Right kidney (tissue), 9 donors: ENCODE measurements at places on chromosomes 3 and 15.
A peak's percentile ranks its signal among the peaks of the same experiment; 100 is the strongest.

GRCh38 chr15:54839379-54839778 is 357.4 kb downstream of the RSL24D1 start:
- DNase-seq, result no peak

DNA sequence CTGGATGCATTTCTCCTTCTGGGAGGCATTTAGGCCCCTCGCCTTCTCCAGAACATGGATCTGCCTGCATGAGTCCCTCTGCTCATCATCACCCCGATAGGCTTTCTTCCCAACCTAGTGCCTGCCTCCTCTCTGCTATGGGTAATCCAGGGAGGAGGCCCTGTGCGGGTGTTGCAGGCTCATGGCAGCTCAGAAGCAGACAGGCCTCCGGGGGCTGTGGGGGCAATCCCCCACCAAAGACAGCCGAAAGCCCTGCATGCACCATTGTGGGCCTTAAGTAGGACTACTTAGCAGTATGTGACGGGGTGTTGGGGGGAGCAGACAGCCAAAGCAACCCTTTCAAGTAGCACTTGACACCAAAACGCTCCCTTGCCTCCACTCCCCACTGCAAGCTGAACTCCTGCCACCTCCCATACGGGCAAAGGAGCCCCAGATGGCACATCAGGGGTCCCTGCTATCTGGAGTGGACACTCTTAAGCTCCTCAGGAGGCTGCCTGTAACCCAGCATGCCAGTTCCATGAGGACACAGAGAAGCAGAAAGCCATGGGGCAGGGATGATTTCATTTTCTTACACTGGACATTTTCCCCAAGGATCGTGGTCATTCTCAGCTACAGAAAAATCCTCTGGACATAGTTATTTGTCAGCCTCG is 98.8 kb upstream of the HACD2 start:
- DNase-seq, result no peak

DNA sequence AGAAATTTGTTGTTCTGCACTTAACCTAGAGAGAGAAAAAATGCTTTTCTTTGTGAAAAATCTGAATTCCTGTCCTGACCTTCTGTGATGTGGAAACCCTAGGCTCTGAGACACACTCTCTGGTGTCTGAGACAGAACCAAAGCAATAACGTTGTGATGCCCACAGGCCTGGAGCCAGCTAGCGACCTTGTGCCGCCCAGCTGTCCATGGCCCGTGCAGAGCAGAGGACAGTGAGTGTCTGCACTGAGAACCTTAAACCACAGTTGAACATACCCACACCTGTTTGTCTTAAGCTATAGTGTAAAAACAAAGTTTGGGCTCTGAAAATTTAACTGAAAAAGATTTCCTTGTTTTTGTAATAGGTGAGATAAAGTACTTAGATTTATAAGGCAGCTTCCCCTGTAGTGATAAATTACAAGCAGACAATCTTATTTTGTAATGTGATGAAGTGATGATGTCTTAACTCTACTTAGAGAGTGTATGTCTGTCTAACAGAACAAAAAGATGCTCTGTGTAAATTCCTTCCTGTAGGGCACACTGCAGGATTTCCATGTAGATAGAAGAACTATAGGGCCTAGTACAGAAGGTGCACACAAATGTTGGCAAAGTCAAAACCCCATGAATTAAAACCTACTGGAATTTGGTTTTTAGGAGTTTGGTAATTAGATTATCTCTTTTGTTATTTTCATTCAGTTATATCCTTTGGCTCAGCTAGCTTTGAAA is 62.7 kb downstream of the SNRK start:
- DNase-seq, result no peak

DNA sequence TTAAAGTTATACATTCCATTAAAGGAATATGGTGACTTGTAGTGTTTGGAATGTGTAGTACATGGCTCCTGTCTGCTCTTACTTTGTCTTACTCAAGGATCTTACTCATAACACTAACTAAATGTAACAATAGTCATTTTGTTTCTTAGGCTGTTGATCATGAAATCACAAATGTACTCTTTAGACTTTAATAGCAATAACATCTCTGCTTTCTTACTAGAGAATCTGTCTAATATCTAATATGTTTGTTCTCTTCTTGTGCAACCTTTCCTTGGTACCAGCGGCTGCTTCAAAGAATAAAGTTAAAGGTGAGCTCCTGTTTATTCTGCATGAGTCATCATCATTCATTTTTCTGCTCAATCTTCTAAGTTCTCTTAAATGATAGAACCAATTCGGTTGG is 767.5 kb downstream of the CADM2 start:
- DNase-seq, result no peak

DNA sequence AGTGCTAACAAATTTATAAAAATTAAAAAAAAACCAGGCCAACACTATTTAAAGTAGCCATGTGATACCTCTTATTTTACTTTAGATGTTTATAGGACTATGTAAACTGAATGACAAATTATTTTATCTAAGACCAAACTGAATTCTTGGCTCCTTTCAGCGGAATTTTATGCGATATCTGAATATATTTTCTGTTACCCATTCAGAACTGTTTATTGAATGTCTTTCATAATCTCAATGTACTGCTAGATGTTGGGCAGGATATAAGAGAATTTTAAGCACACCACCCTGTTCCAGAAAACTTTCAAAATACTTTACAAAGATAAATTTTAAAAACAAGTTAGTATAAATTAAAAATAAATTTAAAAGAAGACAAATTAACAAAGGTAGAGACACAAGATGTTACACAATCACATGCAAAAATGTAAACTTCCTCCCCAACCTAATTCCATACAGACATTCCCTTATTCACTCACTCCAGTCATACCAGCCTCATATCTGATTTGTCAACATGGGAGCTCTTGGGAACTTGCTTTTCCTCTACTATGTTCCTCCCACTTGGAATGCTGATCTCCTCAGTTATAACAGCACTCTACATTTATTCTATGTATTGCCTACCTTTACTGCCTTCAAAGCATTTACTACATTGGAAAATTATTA is 154.6 kb upstream of the MBNL1 start:
- DNase-seq, result no peak

GRCh38 chr3:113006359-113007056 is 15.7 kb downstream of the GTPBP8 start:
- DNase-seq, result no peak

DNA sequence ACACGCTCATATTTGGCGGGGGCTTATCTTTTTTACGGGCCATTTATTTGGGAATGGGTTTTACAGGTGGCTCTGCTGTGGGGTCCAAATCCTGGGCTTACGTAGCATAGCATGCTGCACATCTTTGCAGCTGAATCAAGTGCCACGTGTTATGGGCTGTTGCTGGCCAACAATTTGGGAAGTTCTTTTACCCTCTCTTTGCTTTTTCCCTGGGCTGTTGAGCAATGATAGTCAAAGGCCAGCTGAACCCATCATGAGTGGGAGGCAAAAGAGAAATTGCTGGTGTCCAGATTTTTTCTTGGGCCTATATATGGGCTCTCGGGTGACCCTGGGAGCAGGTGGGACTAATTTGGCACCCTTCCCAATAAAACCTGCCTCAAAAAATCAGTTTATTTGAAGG is 209.3 kb upstream of the SATB1 start:
- no peak for DNase-seq

- DNase-seq, result no peak
These were observed 139.5 kb upstream of the HACD2 start for GRCh38 chr3:123724306-123724705.

- no peak for DNase-seq
These were observed 1.9 kb downstream of the RUBCN start for GRCh38 chr3:197734667-197735318.

GRCh38 chr3:45123581-45124269 is 22.5 kb downstream of the CDCP1 start:
- no peak for DNase-seq

GRCh38 chr15:77508541-77509243 is 88.0 kb downstream of the HMG20A start:
- DNase-seq, result no peak

- DNase-seq, result no peak
These were observed 53.8 kb upstream of the PLAAT1 start for GRCh38 chr3:193187070-193187722.

DNA sequence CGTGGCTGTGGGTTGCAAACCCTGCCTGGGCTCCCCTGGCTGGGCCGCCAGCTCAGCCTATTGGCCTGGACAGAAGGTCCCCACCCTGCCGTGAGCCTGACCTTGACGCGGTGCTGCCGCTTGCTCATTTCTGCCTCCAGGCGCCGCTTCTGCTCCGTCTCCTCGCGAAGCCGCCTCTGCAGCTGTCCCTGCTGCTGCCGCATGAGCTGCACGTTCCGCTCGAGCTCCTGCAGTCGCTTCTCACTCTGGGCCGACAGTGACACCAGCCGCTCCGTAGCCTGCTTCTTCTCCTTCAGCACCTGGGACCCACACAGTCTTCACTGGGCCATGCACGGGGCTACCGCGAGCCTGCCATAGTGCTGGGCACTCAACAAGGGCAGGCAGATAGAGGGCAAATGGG is 21.7 kb downstream of the KIF7 start:
- DNase-seq, result no peak

- no peak for DNase-seq
These were observed 9.1 kb downstream of the SEMA6D start for GRCh38 chr15:47726399-47726823.

- DNase-seq, result no peak
These were observed 55.5 kb upstream of the FURIN start for GRCh38 chr15:90812958-90813265.

- no peak for DNase-seq
These were observed 26.8 kb downstream of the TRANK1 start for GRCh38 chr3:36918050-36918449.

GRCh38 chr3:150925751-150926201 is 20.5 kb upstream of the MINDY4B start:
- DNase-seq, result peak; percentile 54

GRCh38 chr3:135944831-135945230 is 20.7 kb upstream of the PPP2R3A start:
- no peak for DNase-seq
